ENCODE measurements at places on chromosomes 1 and 21.

DNA sequence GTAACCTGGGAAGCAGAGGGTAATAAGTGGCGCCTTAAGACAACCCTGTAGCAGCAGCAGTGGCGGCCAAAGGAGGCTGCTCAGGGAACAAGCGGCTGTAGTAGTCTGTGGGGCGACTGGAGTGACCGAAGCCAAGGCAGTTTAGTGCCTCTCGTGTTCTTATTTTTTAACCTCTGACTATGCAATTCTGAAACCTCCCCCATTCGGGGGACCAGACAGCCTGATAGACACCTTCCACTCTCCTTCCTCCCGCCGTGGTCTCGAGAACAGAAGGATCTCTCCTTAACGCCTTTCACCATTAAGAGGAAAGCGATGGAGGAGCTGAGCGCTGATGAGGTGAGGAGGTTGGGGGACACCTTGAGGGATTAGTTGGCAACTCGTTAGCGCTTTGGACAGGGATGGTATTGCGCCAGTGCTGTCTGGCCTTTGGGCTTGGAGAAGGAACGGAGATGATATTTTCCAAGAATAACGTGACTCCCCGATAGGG is 644 bp downstream of the UBE4B start:
- DNase-seq = no peak

GRCh38 chr1:232598133-232598532 is 31.8 kb downstream of the SIPA1L2 start:
- no peak for DNase-seq

GRCh38 chr1:4170548-4171340 is 270.7 kb upstream of the C1orf174 start:
- DNase-seq = no peak

DNA sequence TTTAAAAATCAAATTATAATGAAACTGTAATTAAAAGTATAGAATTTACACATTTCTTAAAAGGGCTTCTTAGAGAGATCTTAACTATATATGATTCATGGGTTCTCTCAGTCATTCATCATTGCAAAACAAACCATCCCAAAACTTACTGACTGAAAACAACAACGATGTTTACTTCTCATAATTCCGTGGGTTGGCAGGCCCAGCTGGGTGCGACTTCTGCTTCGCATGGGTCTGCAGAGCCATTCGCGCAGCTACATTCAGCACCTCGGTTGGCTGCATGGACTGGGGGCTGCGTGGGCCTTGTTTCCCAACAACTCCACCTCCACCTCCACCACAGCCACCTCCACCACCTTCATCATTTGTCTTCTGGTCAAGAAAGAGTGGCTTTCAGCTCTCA is 4.0 kb downstream of the SLAMF8 start:
- DNase-seq = no peak

GRCh38 chr1:224203243-224204016 is 20.4 kb downstream of the DEGS1 start:
- no peak for DNase-seq

DNA sequence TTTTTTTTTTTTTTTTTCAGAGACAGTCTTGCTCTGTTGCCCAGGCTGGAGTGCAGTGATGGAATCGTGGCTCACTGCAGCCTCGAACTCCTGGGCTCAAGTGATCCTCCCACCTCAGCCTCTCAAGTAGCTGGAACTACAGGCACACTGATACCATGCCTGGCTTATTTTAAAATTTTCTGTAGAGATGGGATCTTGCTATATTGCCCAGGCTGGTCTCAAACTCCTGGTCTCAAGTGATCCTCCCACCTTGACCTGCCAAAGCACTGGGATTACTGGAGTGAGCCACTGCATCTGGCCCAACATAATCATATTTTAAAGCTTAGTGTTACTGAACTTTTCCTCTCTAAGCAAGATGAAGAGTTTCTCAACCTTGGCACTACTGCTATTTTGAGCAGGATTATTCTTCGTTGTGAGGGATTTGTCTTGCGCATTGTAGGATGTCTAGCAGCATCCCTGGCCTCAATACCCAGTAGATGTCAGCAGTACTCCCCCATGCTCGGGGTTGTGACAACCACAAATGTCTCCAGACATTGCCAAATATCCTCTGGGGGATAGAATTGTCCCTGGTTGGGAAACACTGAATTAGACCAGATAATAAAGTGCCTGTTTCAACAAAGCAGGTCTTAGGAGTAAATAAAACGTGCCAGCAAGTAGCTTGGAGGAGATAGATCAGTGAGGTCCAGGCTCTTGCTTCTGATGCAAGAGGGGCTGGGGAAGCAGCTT is 15.1 kb upstream of the THRAP3 start:
- no peak for DNase-seq

DNA sequence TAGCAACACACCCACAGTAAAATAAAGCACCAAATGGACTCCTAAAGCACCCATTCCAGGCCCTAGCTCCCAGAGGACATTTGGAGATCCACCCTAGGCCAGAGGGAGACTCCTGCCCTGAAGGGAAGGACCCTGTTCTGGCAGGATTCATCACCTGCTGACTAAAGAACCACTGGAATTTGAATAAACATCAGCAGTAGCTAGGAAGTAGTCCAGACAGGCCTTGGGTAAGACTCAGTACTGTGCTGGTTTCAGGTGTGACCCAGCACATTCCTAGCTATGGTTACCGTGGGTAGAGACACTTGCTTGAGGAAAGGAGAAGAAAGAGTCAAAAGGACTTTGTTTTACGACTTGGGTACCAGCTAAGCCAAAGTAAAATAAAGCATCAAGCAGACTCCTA is 92.7 kb upstream of the LRRC7 start:
- no peak for DNase-seq

DNA sequence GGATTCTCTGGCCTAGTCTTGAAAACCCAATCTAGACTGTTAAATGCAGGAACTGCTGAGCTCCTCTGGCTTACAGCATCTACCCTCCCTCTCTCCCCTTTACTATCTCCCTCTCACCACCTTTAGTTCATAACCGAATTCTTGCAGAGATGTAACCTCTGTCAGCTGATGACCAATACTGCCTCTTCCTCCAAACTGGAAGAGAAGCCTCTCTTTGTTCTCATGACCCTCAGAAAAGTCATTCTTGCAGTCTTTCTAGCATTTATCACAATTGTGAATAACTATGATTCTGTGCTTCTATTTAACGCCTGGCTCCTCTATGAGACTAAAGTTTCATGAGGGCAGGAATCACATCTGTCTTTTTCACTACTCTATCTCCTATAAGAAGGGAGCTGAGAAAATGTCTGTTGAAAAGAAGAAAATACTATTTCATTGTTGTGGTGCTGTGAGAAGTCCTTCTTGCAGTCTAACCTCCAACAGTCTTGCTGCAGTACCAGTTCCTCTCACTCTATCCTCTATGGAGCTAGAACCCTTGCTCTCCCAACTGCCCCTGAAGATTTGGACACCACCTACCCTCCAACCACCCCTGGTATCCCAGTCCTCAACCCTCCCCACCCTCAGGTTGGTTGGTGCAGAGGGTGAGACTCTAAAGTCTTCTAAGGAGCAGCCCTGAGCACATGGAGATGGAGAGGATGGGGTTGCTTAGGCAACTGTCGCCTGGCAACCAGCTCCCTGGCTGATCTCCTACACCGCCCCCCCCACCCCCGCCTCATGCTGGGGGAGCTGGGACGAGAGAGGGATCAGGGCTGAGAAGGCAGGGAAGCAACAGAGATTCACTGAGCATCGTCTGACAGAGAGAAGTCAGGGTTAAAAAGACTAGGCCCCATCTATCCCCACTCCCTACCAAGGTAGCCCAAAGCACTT is 13.9 kb downstream of the MEF2D start:
- DNase-seq = no peak

DNA sequence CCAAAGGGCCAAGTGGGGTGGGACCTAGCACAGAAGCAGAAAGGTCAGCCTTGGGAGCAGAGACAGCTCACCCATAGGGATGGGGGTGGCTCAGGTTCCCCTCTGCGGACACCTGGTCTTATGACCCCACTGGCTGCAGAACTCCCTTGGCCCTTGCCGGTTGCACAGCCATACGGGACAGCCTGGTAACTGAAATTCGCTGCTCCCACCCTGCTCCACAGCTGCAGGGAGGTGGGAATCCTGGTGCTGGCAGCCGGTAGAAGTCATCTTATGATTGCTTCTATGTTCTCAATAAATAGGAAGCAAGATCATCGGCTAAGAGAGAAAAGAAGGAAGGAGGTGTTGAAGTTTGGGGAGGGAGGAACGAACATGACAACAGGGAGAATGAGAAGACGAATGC is 64.1 kb downstream of the HLCS start:
- no peak for DNase-seq
